ENCODE measurements at places on chromosomes 1 and 21.

DNA sequence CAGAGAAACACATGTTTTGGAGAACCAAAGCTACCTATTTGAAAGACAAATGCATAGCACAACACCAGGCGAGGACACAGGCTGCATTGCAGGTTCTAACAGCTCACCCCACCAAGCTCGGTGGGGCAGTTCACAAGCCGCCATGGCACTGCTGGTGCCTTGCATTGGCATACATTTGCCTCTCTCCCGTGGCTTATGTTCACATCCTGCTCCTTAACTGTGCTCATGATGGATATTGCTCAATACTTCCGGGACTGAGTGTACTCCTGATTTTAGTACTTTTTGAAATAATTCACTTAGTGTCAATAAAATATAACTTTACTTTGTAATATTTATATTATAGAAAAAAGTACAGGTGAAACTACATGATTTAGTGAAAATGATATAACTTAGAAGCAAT lies 1187.4 kb upstream of the NCAM2 start:
- no peak for DNase-seq

DNA sequence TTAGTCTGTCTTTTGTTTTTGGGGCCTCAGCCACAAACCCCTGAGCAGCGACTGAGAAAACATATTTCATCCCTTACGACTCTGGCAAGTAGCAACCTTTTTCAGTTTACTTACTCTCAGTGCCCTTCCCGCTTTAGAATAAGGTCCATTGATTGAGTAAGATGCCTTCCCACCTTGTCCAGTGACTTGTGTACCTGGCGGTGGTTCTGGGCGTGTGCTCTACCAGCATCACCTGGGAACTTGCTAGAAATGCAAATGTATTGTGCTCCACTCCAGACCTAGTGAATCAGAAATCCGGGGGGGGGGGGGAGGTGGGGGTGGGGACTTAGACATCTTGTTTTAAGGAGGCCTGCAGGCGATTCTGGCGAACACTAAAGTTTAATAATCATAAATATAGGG lies 72.1 kb downstream of the S1PR1 start:
- DNase-seq: no peak

DNA sequence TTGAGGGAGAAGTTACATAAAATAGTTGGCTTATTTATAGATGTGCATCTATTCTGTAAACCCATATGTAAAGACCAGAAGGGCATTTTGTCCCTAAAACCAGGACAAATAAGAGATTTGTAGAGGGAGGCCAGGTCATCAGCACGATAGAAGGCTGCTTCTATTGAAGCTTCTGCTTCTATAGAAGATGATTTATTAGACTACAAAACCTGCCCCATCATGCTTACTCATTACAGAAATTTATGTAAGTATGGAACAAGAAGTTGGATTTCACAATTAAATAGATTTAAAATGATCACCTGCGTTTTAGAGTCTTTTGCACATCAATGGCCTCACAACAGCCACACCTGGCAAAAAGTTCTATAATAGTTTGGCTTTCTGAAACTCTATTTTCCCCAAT lies 183.5 kb downstream of the DUSP10 start:
- no peak for DNase-seq

- DNase-seq: no peak
Observed at GRCh38 chr21:33267250-33267649, 1.1 kb downstream of the IL10RB start.

- no peak for DNase-seq
Observed at GRCh38 chr1:221716713-221717484, 25.0 kb downstream of the DUSP10 start.

- no peak for DNase-seq
Observed at GRCh38 chr1:80779275-80779674, 1021.5 kb upstream of the ADGRL2 start.

DNA sequence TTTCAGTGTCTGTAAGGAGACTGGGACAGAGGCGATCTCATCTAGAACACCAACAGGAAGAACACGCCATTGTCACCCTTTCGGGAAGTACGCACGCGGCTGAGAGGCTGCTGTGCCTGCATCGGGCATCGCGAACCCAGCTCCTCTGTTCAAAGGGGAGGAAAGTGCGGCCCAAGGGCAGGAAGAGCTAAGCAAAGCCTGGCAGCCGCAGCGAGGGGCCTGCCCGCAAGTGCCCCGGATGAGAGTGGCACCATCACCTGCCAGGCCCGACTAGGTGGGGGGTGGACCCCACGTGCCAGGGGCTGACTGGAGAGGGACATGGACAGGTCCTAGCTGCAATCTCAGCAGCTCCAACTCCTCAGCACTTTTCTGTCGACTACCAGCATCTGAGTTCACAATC lies 7.5 kb downstream of the TPRG1L start:
- no peak for DNase-seq

GRCh38 chr1:73623946-73624345 lies 574.0 kb downstream of the LRRIQ3 start:
- DNase-seq: no peak
